ENCODE measurements at places on chromosomes 7 and 10. TPM values are rescaled to one million over a fixed set of nuclear protein-coding genes. Genes with fewer than 3 reads are reported as not detected.

OGDHL gene
- total RNA-seq, result not detected

GIMAP7 gene
- 171 TPM for total RNA-seq

DNA sequence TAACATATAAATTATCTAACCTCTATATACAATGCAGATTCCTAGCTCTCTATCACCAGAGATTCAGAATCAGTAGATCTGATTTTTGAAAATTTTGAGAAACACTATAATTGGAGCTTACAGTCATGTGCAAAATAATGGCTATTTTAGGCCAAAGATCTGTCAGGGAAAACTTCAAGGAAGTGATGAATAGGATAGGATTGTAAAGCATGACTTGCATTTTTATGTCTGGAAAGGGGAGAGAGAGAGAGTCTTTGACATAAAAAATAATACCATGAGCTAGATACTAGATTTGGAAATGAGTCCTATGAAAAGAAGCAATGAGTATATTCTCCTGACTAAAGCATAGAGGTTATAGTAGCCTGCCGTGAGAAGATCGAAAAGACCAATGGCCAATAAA, 181.1 kb downstream of the SDHAF3 start:
- DNase-seq, result no peak

CDHR1 gene
- 0.38 TPM for total RNA-seq

- DNase-seq, result no peak
Measured at GRCh38 chr10:80890146-80890545, 352.4 kb downstream of the SH2D4B start.

- peak; percentile 67 for DNase-seq
Measured at GRCh38 chr10:8365935-8366911, 311.7 kb downstream of the GATA3 start.

Measured in activated CD4-positive, alpha-beta memory T cell treated with anti-CD3 and anti-CD28 coated beads, Interleukin-2, amount 10 ng/mL, durations not matched to agents 7 days and 5 days (primary cell).